ENCODE measurements at places on chromosomes 3 and 15.

GRCh38 chr15:25435474-25436243, 3.2 kb downstream of the UBE3A start:
- DNase-seq, result no peak

- no peak for DNase-seq
These were observed 27.0 kb downstream of the PLS1 start for GRCh38 chr3:142623194-142623593.

DNA sequence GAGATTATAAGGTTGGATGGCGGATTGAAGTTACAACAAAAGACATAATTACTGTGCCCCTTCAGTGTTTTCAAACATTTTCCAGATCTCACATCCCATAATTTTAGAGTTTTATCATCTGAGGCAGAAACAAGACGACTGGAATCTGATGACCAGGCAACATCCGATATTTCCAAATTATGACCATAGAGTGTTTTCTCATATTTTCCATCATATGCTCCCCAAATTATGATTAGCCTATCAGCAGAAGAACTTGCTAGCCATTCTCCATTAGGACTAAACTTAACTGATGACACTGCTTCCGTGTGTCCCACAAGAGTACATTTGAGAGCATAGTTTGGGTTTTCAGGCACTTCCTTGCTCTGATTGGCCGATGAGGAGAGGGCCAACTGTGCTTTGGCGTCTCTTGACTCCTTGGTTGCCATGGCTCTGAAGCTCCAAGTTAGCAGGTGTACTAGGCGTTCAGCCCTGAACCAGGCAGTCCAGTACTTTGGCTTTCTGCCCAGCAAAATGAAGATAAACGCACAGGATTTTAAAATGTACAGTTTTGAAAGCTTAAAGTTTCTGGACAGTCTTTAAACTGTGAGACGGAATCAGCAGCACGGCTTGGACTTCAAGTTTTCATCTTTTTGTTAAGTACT, 638 bp downstream of the WDR5B start:
- peak; percentile 19 for DNase-seq

DNA sequence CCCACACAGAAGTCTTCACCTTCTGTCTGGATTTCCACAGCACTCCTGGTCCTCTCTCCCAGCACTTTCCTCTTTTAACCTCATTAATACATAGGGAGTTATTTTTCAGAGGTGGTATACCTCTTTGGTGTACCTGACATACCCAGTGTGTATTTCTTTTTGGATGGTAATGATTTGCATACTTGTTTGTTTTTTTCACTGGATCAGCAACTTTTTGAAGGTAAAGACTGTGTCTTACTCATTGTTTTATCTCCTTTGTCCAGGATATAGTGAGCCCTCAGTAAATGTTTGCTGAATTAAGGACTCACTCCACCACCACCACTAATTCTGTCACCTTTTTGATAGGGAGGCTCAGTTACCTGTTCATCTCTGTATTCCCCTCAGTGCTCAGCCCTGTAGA, 52.1 kb downstream of the SACM1L start:
- DNase-seq, result no peak

DNA sequence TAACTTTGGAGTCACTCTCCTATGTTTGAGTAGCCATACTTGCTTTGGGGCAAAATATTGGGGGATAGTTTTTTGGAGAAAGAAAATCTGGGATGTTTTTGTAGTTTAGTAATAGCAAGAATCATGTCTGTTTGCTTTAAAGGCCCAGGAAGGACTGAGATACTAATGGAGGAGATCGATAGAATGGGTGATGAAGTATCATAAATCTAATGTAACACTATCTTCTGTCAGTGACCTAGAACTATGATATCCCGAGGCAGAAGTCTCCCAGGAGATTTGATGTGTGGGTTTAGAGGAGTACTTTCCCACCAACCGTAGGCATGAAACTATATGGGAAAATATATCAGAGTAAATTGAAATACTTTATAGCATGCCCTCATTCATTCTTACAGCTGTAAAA, 21.0 kb upstream of the NFKBIZ start:
- DNase-seq, result no peak

DNA sequence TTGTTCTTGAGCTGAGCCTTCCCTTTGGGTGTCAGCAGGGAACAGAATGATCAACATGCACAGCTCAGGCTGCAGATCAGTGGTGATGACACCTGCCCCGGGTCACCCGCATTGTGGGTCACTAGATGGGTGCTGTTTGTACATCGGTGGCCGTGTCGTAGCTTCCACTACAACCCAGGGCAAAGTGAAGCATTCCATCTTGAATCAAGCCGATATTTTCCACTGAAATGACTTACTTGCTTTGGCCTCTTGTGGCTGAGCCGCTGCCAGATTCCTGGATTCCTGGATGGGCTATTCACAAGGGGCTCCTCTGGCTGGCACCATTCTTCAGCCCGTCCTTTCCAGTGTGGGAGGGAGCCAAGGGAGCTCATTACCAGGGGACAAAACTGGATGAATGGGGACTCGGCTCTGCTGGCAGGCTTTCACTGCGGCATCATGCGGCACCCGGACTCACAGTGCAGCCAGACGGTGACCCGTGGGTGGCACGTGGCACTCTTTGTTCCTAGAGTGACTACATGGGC, 65.6 kb downstream of the SLCO3A1 start:
- no peak for DNase-seq

GRCh38 chr3:86175593-86176444, 815.1 kb downstream of the VGLL3 start:
- DNase-seq, result no peak

- DNase-seq, result no peak
These were observed 46.4 kb downstream of the GJD2 start for GRCh38 chr15:34708422-34708821.

DNA sequence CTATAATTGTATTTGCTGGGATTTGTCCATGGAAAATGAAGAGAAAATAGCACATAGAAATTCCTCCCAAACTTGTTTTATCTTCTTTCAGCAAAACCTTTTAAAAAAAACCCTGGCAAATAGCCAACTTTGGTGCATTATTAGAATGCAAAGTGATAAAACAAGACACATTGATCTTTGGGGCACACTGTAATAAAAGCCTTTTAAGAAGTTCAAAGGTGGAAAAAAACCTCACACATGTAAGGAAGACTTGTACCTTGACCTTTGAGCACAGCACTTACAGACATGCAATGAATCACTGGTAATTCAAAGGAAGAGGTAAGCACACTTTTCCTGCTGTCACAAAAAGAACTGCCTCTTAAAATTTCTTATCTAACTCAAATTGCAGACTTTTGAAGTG, 8.0 kb upstream of the MORC1 start:
- DNase-seq, result no peak

- DNase-seq, result no peak
These were observed 54.8 kb downstream of the RASGRF1 start for GRCh38 chr15:79035814-79036213.

- no peak for DNase-seq
These were observed 21.3 kb upstream of the XYLB start for GRCh38 chr3:38325256-38325655.

DNA sequence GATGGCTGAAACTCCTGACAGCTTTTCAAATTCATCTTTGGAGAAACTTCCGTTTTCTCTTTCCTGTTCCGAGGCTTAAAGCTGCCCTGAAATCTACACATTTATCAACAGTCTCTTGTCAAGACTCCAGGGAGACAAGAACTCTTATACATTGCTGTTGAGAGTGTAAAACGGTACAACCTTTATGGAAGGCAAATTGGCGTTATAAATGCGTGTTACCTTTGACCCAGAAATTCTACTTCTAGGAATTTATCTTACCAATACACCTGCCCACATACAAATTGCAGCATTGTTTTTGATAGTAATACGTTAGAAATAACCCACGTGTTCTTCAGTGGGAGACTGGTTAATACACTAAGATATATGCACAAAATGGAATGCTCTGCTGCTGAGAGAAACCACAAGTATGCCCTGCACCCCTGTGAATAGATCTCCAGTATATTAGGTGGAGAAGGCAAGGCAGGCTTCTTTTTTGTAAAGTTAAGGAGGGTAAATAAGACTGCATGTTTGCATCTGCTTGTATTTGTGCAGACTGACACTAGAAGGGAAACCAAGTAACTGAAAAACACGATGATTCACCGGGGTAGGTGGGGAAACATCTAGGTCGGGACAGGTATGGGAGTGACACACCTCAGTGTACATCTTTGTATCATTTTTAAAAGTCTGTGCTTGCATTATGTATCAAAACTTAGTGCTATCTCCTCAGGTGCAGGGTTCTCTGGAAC, 97.5 kb downstream of the IGF1R start:
- no peak for DNase-seq

- no peak for DNase-seq
These were observed 8.0 kb upstream of the SEMA3B start for GRCh38 chr3:50260942-50261441.

DNA sequence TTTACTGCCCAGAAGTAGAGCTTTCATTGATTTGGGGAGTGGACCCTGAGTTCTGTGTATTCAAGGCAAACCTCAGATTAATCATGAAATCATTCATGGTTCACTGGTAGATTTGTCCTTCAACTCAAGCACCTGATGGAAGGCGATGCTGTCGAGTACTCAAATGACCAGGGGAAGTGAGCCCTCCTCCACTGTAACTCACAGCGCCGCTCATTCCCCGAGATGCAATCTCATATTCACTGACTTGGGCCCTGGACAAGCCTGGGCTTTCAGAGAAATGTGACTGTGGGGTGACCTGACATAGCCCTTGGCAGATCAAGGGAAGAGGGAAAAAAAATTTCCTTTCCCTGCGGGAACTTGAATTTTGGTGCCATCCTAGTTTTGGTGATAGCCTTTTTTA, 156.7 kb upstream of the BHLHE40 start:
- no peak for DNase-seq

DNA sequence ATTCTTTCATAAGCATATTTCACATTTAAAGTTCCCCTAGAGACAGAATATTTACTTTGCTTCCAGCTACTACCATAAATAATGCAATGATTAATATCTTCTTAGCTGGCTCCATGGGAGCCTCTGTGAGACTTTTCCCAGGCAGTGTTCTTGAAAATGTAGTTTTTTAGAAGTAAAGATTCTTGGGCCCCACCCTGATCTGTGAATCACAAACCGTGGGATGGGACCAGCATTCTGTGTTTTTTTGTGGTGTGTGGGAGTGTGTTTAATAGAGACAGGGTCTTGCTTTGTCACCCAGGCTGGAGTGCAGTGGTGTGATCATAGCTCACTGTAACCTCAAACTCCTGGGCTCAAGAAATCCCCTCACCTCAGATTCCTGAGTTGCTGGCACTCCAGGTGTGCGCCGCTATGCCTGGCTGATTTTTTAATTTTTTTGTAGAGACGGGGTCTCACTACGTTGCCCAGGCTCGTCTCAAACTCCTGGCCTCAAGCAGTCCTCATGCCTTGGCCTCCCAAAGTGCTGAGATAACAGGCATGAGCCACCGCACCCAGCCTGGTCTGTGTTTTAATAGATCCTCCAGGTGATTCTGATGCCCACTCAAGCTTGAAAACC, 83.0 kb downstream of the KLHL25 start:
- no peak for DNase-seq

DNA sequence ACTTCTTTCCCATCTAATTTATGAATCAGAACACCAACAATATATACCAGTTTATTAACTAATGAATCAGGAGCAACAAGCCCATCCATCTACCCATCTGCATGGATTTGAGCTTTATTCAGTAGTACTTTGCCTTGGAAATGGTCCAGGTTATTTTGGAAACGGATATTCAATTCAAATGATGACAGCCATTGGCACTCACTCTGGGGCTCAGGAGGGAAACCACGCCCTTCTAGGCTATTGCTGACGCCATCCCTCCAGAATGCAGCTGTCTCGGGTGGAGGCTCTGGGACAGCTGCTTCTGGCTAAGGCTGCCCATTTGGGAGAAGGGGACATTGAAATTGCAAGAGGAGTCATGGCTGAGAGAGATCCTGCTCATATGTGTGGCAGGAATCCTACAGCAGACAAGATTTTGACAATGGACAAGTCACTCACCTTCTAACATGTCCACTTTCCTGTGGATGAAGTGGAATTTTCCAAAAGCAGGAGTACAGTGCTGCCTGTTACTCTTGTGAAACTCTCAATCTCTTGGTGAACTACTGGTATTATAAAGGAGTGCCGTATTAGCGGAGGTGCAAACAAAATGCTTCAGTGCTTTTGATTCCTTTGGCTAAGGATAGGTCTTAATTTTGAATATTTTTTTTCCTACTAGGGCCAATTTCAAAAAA, 29.3 kb upstream of the TRAK1 start:
- DNase-seq, result no peak
